ENCODE measurements at places on chromosomes 11 and 22. TPM values are rescaled to one million over a fixed set of nuclear protein-coding genes. Genes with fewer than 3 reads are reported as not detected.

DNA sequence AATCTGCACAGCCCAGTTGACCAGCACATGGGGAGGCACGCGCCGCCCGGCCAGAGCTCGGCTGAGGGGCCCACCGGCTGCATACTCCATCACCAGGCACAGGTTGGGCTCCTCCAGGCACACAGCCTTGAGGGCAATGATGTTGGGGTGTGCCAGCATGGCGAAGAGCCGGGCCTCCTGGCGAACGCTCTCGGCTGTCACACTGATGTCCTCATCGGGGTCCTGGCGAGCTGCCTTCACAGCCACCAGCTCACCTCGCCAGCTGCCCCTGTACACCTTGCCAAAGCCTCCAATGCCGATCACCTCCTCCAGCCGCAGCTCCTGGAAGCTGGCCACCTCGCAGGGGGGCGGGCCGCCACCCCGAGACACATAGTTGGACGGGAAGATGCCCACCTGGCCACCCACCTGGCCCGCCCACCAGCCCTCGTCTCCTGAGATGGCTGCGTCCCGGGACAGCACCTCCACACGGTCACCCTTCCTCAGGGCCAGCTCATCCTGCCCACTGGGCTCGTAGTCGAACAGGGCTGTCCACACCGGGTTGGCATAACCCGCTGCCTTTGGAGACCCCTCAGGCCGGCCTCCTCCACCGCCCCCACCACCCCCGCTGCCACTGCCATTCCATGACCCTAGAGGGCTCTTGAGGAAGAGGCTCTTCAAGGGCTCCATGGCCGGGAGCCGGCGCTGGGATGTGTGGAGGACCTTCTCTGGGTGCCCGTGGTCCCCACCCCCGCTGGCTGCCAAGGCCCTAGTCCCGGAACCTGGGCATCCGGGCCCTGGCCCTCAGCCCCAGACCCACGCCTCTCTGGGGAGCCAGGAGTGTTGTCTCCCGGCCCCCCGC is 711 bp downstream of the MAP3K11 start:
- peak; percentile 45 for DNase-seq

GRCh38 chr11:63738720-63739360 is 29.7 kb downstream of the ZFTA start:
- DNase-seq: peak; percentile 79

- DNase-seq: no peak
These were observed 69.9 kb upstream of the WNT11 start for GRCh38 chr11:76276046-76276780.

DNA sequence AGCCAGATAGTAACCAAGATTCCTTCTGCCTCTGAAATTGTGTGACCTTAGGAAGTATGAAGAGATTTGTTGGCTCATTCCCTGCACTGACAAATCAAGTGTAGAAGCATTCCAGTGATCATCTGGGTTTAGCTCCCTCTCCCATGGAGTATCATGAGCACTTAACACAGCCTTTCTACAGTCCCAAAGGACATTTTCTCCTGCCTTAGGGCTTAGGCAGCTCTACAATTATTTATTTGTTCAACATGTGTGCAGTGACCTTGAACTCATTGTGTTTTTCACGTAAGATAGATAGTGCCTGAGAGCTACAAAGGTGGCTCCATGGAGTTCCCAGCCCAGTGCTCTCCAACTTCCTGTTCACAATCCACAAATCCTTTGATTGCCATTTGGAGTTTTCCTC is 94.8 kb upstream of the FAT3 start:
- no peak for DNase-seq

- no peak for DNase-seq
These were observed 68.6 kb upstream of the SORL1-AS1 start for GRCh38 chr11:121521145-121522042.

GRCh38 chr11:125284245-125284850 is 119.8 kb downstream of the PKNOX2 start:
- DNase-seq: no peak

GRCh38 chr11:12893787-12894672 is 115.1 kb upstream of the RASSF10 start:
- peak; percentile 73 for DNase-seq

DNA sequence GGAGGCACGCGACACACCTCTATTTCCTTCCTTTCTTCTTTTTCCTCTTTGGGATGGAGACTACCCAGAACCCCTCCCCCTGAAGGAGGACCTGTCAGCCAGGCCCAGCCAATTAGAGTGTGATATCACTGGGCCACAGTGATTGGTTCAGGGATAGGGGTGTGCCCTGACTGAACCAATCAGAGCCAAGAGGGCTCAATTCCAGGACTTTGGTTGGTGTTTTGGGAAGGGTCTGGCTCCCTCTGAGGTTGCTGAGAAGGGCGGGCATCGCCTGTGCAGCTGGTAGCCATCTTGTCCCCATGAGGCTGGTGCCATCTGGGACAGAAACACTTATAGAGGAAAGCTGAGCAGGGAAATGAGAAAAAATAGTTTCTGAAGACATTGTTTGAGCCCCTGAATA is 71.4 kb downstream of the CHST1 start:
- no peak for DNase-seq

DNA sequence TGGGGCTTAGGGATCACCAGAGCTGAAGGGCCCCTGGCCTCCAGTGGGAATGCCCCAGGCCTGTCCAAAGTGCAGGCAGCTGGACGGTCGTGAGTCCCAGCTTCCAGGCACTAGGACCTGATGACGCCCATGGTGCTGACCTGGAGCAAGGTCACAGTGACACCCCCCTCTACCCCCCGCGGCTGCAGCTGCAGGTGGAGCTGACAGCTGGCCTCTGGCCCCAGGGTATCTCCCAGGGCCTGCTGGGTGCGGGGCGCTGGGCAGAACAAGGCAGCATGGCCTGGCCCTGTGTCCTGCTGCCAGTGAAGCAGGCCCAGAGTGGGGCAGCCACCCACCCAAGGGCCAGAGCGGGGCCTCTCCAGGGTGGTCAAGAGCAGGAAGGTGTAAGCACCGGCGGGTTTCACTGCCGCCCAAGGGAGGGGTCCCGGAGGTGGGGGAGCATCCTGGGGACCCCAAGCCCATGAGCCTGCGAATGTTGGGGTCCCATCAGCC is 553 bp upstream of the TCIRG1 start:
- no peak for DNase-seq

DNA sequence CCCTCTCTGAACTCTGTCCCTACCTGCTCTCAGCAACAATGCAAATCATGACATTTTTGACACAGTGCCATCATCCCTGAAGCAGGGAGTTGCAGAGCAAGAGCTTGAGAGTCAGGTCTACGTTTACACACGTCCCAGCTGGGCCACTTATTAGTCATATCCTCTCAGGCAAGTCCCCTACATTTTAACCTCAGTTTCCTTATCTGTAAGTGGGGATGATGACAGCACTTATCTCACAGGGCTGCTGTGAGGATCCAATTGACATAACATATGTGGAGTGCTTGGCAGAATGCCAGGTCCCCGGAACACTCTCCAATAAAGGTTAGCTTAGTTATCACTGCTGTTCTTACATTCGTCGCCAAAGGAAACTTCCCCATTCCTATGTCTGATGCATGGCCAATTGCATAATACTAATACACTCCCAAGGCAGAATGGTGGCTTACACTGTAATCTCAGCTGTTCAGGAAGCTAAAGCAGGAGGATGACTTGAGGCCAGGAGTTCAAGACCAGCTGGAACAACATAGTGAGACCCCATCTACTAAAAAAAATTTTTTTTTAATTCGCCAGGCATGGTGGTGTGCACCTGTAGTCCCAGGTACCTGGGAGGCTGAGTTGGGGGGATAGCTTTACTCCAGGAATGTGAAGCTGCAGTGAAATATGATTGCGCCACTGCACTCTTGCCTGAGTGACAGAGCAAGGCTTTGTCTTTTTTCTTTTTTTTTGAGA is 16.6 kb downstream of the ASCC2 start:
- DNase-seq: no peak

- DNase-seq: no peak
These were observed 35.9 kb upstream of the SESN3 start for GRCh38 chr11:95266751-95267374.

GRCh38 chr22:48887394-48888332 is 940.0 kb downstream of the BRD1 start:
- no peak for DNase-seq

GRCh38 chr11:81337756-81338155 is 1395.9 kb downstream of the FAM181B start:
- no peak for DNase-seq

- no peak for DNase-seq
These were observed 111.8 kb downstream of the MICAL2 start for GRCh38 chr11:12222055-12222792.

GRCh38 chr11:15178214-15178613 is 63.5 kb downstream of the INSC start:
- DNase-seq: no peak

DNA sequence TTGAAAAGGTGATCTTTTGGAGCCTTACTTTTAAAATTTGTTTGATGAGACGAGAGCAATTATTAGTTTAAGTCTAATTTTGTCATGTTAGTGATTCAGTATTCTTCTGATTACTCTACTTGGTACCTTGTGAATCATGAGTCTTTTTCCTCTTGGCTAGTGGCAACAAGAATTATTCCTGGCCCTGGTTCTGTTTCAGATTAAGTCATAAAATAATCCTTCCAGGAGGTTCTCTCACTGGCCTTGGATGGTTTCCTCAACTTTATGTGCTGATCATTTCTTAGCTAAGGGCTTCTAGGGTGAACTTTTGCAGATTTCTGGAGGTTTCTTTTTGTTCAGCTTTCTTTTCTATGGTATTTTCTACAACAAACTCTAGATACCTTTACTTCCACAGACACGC is 741.8 kb upstream of the LUZP2 start:
- DNase-seq: no peak

- no peak for DNase-seq
These were observed 8.0 kb upstream of the DSCAML1 start for GRCh38 chr11:117805045-117805444.

DNA sequence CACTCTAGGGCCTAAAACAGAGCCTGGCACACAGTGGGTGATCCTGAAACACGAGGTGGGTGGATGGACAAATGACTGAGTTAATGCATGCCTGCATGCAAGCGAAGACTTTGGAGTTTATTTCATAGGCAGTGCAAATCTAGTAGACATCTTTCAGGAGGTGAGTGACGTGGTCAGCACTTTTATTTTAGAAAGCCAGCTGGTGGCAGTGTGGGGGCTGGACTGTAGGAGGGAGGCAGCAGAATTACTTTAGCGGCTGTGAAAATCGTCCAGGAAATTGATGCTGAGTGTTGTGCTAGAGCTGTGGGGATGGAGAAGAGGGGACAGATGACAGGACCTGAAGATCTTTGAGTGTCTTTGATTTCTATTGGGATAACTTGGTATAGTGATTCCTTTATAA is 47.1 kb downstream of the BMAL1 start:
- no peak for DNase-seq

GRCh38 chr22:36208162-36208765 is 6.7 kb upstream of the APOL4 start:
- no peak for DNase-seq

DNA sequence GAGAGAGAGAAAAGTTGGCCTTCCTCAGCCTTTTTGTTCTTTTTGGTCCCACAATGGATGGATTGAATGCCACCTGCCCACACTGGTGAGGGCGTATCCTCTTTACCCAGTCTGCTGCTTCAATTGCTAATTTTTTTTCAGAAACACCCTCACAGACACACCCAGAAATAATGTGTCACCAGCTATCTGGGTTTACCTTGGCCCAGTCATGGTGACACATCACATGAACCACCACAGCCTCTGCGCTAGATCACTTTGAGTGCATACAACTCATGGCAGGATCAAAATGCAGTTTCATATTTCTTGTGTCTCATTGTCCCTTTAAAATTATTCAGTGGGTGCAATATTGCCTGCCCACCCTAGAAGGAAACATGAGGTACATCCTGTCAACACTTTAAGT is 63.3 kb downstream of the ADAMTS15 start:
- DNase-seq: no peak

DNA sequence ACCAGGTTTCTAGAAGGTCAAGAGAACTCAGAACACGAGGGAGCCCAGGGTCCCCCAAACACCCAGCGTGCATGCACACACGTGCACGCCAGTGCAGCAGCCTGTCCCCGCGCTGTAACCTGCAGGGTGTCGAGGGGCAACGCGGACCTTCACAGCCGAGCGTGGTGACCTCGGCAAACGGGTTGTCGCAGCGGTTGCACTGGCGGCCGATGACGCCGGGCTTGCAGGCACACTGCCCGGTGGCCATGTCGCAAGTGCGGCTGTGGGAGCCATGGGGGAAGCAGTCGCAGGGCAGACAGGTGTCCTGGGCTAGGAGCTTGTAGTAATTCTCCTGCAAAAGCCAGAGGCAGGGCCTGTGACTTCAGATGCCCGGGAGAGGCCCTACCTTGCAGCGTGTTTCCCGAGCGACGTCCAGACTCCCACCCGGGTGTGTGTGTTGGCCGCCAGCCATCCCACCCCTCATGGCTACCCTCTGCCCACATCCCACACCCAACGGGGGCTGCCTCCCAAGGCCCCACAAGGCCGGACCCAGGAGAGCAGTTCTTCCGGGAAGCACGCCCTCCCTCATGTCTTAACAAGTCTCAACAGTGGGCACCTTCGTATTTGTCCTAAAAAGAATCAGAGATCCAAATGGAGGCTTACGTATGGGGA is 56.1 kb downstream of the TRMU start:
- no peak for DNase-seq

GRCh38 chr22:27719535-27720227 is 81.9 kb downstream of the MN1 start:
- no peak for DNase-seq

- no peak for DNase-seq
These were observed 19.1 kb downstream of the OR8D1 start for GRCh38 chr11:124294687-124295086.

GRCh38 chr11:119567688-119568582 is 145.0 kb upstream of the THY1 start:
- DNase-seq: no peak

- no peak for DNase-seq
These were observed 143.2 kb downstream of the APOL5 start for GRCh38 chr22:35860837-35861236.

The DUSP8 gene
- 0.09 TPM for total RNA-seq

The UCP3 gene
- total RNA-seq: not detected

The HINFP gene
- total RNA-seq: 47.3 TPM

The IGSF9B gene
- total RNA-seq: 5.4 TPM

The NDUFV1 gene
- total RNA-seq: 137 TPM

The KLHL35 gene
- total RNA-seq: 1.5 TPM

The TRIM66 gene
- total RNA-seq: 0.95 TPM

The KBTBD3 gene
- total RNA-seq: 6.9 TPM

The CD3D gene
- not detected for total RNA-seq

The MS4A15 gene
- not detected for total RNA-seq

The TRIOBP gene
- total RNA-seq: 51.0 TPM
